ENCODE measurements at places on chromosomes 5 and 9.
A peak's percentile ranks its signal among the peaks of the same experiment; 100 is the strongest.

GRCh38 chr5:10077791-10078545 is 171.7 kb downstream of the ATPSCKMT start:
- DNase-seq: peak; percentile 75

GRCh38 chr5:1272201-1272600 is 22.7 kb downstream of the TERT start:
- DNase-seq: no peak

DNA sequence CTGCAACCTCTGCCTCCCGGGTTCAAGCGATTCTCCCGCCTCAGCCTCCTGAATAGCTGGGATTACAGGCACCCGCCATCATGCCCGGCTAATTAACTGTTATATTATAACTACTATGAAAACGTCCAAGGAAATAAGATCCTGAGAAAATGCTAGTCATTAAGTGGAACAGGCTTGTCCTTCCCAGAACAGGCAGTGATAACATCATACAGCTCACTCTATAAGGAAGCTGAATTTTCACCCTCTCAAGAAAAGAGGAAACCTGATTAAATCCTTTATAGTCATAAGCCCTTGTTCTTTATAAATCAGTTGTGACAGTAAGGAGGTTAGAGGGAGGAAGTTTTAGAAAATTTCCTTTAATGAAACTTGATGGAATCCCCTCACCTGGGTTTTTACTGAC is 163.9 kb upstream of the CLINT1 start:
- no peak for DNase-seq

DNA sequence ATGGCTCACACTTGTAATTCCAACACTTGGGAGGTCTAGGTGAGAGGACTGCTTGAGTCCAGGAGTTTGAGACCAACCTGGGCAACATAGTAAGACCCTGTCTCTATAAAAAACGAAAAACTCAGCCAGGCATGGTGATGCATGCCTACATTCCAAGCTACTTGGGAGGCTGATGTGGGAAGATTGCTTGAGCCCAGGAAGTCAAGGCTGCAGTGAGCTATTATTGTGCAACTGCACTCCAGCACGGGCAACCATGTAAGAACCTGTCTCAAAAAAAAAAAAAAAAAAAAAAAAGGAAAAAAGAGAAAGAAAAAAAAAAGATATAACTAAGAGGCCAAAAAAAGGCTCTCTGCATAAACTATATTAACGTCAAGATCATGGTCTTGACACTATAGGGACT is 27.3 kb downstream of the GIN1 start:
- no peak for DNase-seq

DNA sequence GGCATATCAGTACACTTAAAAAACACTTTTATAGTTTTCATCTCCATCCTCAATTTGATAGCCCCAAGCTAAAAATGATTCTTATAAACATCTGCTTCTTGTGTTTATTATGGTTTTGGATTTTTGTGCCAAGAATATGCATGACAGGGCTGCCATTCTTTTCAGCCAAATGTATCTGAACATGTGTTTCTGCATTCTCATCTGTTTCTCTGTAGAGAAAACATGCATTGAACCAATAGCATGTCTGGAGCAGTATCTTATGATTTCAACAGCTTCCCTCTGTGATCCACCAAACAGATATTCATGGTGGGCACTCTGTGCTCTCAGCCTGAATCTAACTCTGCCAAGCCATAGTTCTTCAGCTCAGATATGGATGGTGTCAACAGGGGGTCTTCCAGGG is 99.3 kb upstream of the ERCC6L2 start:
- DNase-seq: peak; percentile 26

- DNase-seq: peak; percentile 60
Measured at GRCh38 chr5:93461756-93462155, 119.3 kb downstream of the NR2F1-AS1 start.

GRCh38 chr9:27447031-27447683 is 76.9 kb upstream of the IFNK start:
- no peak for DNase-seq

GRCh38 chr5:10695055-10695649 is 65.9 kb downstream of the DAP start:
- DNase-seq: peak; percentile 82

- no peak for DNase-seq
Measured at GRCh38 chr5:169290895-169291294, 10.0 kb downstream of the SLIT3 start.

- DNase-seq: no peak
Measured at GRCh38 chr9:129080298-129080600, 662 bp upstream of the DOLPP1 start.

GRCh38 chr9:84925225-84925872 is 255.8 kb downstream of the NTRK2 start:
- no peak for DNase-seq

DNA sequence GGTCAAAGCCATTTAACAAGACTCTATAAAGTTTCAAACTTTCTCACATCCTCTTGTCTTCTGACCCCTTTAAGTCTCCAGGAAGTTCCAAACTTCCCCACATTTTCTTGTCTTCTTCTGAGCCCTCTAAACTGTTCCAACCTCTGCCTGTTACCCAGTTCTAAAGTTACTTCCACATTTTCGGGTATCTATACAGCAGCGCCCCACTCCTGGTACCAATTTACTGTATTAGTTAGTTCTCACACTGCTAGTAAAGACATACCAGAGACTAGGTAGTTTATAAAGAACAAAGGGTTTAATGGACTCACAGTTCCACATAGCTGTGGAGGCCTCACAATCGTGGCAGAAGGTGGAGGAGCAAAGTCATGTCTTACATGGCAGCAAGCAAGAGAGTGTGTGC is 23.3 kb upstream of the PRLR start:
- DNase-seq: no peak

GRCh38 chr9:136990242-136990911 is 1.8 kb upstream of the PAXX start:
- no peak for DNase-seq
